ENCODE measurements at places on chromosomes 12 and 14. TPM values are rescaled to one million over a fixed set of nuclear protein-coding genes. Genes with fewer than 3 reads are reported as not detected.

DNA sequence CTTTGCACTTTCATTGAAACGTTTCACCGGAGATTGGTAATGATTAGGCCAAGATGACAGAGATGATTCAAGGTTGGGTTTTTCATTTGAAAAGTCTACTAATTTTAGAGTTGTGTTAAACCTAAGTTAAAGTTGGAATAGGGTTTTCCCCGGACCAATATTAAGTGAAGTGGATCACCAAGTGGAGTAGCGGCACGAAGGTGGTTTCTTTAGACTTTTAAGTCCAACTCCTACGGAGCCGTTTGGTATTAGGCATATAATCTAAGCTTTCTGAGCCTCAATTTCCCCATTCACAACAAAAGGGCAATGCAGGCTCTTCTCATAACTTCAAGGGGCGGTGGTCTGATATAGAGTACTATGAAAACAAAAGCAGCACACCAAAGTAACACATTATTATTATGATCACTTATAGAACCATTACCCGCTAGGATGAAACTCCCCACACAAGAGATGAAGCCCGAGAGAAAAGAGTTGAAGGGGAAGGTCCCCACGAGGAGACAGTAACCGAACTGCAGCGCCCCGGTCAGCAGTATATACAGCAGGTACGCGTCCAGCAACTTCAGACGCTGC lies 413 bp downstream of the DAD1 start:
- H3K27me3 ChIP-seq = no peaks in the 10 kb centered on the region
- H3K4me3 ChIP-seq = peak overlapping the region; percentile 97
- H3K36me3 ChIP-seq = no peaks in the 10 kb centered on the region
- H3K27ac ChIP-seq = peak overlapping the region; percentile 86
- peaks cover 5% of the 10 kb centered on the region for H3K4me1 ChIP-seq
- DNase-seq = no peak

DNA sequence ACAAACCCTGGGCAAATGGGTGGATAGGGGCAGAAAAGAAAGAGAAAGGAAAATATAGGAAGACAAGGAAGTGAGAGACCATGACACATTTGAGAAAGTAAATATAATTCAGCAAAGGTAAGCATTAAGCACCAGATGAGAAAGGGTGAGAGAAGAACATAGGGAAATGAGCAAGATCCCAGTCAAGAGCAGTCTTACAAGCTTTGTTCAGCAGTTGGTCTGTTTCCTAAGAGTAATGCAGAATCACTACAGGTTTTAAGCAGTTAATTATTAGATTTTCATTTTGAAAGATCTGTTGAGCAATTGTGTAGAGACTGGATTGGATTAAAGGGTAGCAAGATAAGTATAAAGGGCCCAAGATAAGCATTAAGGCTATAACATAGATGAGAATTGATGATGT lies 146.3 kb downstream of the PLCZ1 start:
- no peak for DNase-seq
- H3K4me3 ChIP-seq = no peak overlapping the region
- H3K36me3 ChIP-seq = no peaks in the 10 kb centered on the region
- no peak overlapping the region for H3K27ac ChIP-seq
- H3K27me3 ChIP-seq = no peaks in the 10 kb centered on the region

Gene NGB
- polyA plus RNA-seq = not detected

Gene FAM186B
- 0.34 TPM for polyA plus RNA-seq

GRCh38 chr14:79101388-79101787 lies 931.2 kb downstream of the NRXN3 start:
- no peak for DNase-seq
- no peaks in the 10 kb centered on the region for H3K27me3 ChIP-seq
- no peak overlapping the region for H3K4me3 ChIP-seq
- H3K27ac ChIP-seq = no peak overlapping the region

Gene SLCO1B1
- not detected for polyA plus RNA-seq

Gene XPOT
- 12.0 TPM for polyA plus RNA-seq

Gene MIPOL1
- 4.4 TPM for polyA plus RNA-seq

GRCh38 chr14:106790189-106791036 lies 1264.0 kb downstream of the TMEM121 start:
- H3K4me1 ChIP-seq = no peaks in the 10 kb centered on the region
- DNase-seq = no peak
- no peaks in the 10 kb centered on the region for H3K36me3 ChIP-seq
- no peaks in the 10 kb centered on the region for H3K27me3 ChIP-seq
- no peak overlapping the region for H3K4me3 ChIP-seq
- H3K27ac ChIP-seq = no peak overlapping the region

Gene STXBP6
- polyA plus RNA-seq = 2.8 TPM

DNA sequence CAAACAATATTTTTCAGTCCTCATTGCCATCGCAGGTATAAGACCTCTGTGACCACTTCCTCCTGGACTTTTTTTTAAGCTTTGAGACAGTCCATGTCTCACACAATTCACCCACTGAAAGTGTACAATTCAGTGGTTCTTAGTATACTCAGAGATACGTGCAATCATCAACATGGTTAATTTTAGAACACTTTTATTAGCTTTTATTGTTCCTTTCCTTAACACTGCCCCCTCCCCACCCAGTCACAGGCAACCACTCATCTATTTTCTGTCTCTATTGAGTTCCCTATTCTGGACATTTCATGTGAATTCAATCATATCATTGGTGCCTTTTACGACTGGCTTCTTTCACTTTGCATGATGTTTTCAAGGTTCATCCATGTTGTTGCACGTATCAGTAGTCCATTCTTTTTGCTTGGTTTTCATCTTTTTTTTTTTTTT lies 16.2 kb downstream of the NCKAP5L start:
- no peak overlapping the region for H3K27ac ChIP-seq
- H3K27me3 ChIP-seq = no peaks in the 10 kb centered on the region
- H3K4me1 ChIP-seq = peaks cover 5% of the 10 kb centered on the region
- no peak for DNase-seq

GRCh38 chr14:100393906-100394732 lies 71.0 kb downstream of the SLC25A47 start:
- no peak for DNase-seq
- peaks cover 4% of the 10 kb centered on the region for H3K4me1 ChIP-seq
- H3K4me3 ChIP-seq = no peak overlapping the region
- H3K36me3 ChIP-seq = no peaks in the 10 kb centered on the region

Gene STON2
- polyA plus RNA-seq = 14.8 TPM

Gene RPS6KL1
- polyA plus RNA-seq = 3.7 TPM

Gene TCTN2
- 12.5 TPM for polyA plus RNA-seq

- no peak for DNase-seq
- H3K27ac ChIP-seq = peak overlapping the region; percentile 28
- peaks cover 4% of the 10 kb centered on the region for H3K4me1 ChIP-seq
- H3K27me3 ChIP-seq = no peaks in the 10 kb centered on the region
- H3K36me3 ChIP-seq = no peaks in the 10 kb centered on the region
- H3K4me3 ChIP-seq = no peak overlapping the region
Observed at GRCh38 chr12:115661112-115661511, 616.4 kb downstream of the MED13L start.

DNA sequence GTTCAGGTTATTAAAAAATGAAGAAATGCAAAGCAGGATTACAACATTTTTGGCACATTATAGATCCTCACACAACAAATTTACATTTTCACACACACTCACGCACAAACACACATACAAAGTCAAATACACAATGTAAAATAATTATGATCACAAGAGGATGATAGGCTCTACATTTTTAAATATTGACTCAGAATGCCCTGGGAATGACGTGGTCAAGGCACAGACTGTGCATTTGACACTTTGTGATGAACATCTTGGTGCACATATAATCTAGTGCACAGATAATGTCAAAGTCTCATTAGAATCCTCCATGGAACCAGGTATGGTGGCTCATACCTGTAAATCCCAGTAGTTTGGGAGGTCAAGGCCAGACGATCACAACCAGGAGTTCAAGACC lies 49.4 kb downstream of the DPF3 start:
- no peaks in the 10 kb centered on the region for H3K36me3 ChIP-seq
- no peaks in the 10 kb centered on the region for H3K27me3 ChIP-seq
- no peaks in the 10 kb centered on the region for H3K4me1 ChIP-seq
- H3K4me3 ChIP-seq = no peak overlapping the region
- H3K27ac ChIP-seq = no peak overlapping the region
- DNase-seq = no peak

Gene GUCY2C
- polyA plus RNA-seq = not detected

GRCh38 chr14:73862480-73862879 lies 10.8 kb downstream of the PTGR2 start:
- no peak for DNase-seq
- no peak overlapping the region for H3K27ac ChIP-seq
- H3K36me3 ChIP-seq = no peaks in the 10 kb centered on the region

DNA sequence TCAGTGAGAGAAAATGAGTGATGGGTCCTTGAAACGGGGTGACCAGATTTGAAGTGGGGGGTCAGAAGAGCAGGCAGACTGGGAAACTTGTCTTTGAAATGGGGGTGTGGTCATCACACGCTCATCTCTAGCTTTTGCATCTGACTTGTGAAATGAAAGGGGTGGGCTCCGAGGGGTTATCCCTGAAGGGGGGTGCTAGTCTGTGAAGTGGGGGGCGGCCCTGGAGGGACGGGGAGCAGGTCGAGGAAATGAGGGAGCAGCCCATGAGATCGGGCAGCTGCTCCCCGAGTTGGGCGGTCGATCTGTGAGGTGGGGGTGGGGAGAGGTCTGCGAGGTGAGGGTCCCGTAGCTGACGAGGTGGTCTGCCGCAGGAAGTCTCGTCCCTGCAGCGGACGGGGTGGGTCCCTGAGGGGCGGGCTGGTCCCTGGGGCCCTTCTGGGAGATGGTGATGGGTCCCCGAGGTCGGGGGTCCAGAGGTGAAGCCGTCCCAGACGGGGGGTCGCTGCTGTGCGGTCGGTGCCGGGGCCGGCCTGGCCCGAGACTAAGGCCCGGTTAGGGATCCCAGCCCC lies 542 bp downstream of the PXN start:
- peak overlapping the region; percentile 92 for H3K27ac ChIP-seq
- H3K27me3 ChIP-seq = no peaks in the 10 kb centered on the region
- peaks cover 37% of the 10 kb centered on the region for H3K4me1 ChIP-seq
- DNase-seq = no peak

DNA sequence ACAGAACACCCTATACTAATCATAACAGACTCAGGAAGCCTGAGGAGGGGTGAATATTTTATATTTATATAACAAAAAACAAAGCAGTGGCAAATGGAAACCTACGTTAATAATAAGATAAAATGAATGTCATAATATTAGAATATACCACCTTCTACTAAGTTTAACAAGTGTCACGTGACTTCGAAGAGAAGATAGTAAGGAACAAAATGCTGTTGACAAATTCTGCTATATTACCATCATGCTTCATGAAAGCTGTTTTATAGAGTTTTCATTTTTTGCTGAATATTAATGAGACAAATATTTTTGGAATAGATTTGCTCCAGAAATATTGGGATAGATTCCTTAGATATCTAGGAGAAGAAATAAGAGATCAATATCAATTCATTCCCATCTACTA lies 450.6 kb upstream of the DCN start:
- no peaks in the 10 kb centered on the region for H3K36me3 ChIP-seq
- H3K27ac ChIP-seq = no peak overlapping the region
- H3K27me3 ChIP-seq = no peaks in the 10 kb centered on the region
- H3K4me3 ChIP-seq = no peak overlapping the region
- H3K4me1 ChIP-seq = no peaks in the 10 kb centered on the region

DNA sequence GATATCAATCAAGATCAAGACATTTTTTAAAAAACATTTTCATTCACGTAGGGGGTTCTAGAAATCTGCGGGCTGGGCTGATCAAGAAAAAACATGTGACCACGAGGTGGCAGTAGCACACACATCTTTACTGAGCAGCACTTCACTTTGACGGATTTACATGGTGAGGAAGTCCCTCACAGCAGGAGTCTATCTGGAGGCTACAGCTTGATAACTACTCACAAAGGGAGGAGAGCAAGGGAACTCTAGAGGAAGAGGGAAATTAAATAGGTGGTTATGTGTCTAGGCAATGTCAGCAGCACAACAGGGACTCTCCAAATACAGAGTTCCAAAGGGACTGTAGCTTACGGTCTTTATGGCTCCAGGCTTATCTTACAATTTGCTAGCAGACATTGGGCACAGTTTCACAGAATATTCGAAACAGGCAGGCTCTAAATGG lies 248.1 kb downstream of the DPY19L2 start:
- no peak overlapping the region for H3K27ac ChIP-seq
- peak; percentile 22 for DNase-seq
- no peaks in the 10 kb centered on the region for H3K4me1 ChIP-seq
- no peak overlapping the region for H3K4me3 ChIP-seq

Gene FZD10
- 0.11 TPM for polyA plus RNA-seq

Gene NTF3
- 2.9 TPM for polyA plus RNA-seq

GRCh38 chr14:60723907-60724618 lies at the start of gene SIX4:
SIX4 (minus strand) TSS chr14:60724351; CDS start chr14:60724074, 277 bp downstream.
- H3K4me1 ChIP-seq = no peaks in the 10 kb centered on the region
- peak within 1 kb of the TSS; percentile 52 for H3K27ac ChIP-seq
- peaks cover 3% of the 10 kb centered on the region for H3K27me3 ChIP-seq
- H3K36me3 ChIP-seq = no peaks in the 10 kb centered on the region

- H3K36me3 ChIP-seq = no peaks in the 10 kb centered on the region
- no peaks in the 10 kb centered on the region for H3K4me1 ChIP-seq
- no peaks in the 10 kb centered on the region for H3K27me3 ChIP-seq
Observed at GRCh38 chr14:65277027-65277426, 135.5 kb upstream of the FUT8 start.

DNA sequence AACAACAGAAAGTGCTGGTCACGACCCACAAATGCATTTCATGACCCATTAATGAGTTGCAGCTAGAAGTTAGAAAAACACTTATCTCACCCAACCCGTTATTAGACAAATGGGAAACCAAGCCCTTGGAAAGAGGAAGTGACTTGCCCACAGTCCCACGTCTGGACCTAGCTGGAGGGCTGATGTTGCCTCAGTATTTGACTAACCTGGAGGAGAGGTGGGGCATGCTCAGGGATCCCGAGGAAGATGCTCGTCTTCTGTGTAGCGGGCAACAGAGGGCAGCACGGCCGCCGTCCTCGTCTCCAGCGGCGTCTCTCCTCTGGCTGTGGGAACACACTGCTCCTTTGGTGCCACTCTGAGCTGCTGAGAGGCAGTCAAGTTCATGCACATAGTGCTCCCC lies 12.7 kb downstream of the CCND2 start:
- DNase-seq = no peak
- no peaks in the 10 kb centered on the region for H3K27me3 ChIP-seq
- no peak overlapping the region for H3K27ac ChIP-seq
- no peaks in the 10 kb centered on the region for H3K36me3 ChIP-seq
- H3K4me1 ChIP-seq = no peaks in the 10 kb centered on the region

Gene OTX2
- polyA plus RNA-seq = not detected

DNA sequence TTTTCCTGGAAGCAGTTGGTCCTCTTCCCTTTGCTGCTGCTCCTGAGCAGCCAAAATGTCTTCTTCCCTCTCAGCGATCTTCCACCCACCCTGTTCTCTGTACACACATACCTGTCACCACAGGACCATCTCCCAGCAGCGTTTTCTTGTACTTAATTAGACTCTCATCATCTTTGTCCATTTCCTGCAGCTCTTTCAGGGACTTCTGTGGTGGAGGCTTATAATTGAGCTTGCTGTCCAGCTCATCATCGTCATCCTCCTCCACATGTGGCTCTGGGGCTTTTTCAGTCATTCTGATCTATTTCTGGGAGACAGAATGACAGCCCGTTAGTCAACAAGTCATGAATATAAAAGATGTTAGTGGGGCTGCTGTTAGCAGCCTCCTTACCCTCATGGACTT lies 11.0 kb downstream of the ARHGDIB start:
- DNase-seq = no peak
- H3K4me3 ChIP-seq = no peak overlapping the region
- H3K27me3 ChIP-seq = no peaks in the 10 kb centered on the region
- peaks cover 39% of the 10 kb centered on the region for H3K4me1 ChIP-seq
- H3K36me3 ChIP-seq = no peaks in the 10 kb centered on the region
- no peak overlapping the region for H3K27ac ChIP-seq

Data from kidney (tissue), 22 donors.